ENCODE measurements at places on chromosomes 5 and 9. TPM values are rescaled to one million over a fixed set of nuclear protein-coding genes. Genes with fewer than 3 reads are reported as not detected.
A peak's percentile ranks its signal among the peaks of the same experiment; 100 is the strongest.

DNA sequence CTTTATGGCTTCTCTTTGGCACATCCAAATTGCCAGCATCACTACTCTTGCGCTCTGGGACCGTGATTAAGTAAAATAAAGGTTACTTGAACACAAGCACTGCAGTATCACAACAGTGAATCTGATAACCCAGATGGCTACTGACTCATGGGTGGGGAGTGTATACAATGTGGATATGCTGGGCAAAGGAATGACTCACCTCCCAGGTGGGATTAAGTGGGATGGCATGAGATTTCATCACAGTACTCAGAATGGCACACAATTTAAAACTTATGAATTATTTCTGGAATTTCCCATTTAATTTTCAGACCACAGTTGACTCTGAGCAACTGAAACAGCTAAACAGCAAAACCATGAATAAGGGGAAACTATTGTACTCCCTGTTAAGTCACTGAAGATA lies 4.3 kb downstream of the GFM2 start:
- no peak for DNase-seq

GRCh38 chr9:126806336-126806735 lies 1.5 kb downstream of the ZBTB43 start:
- DNase-seq = no peak

GRCh38 chr5:39775086-39775796 lies 350.5 kb upstream of the DAB2 start:
- no peak for DNase-seq

GRCh38 chr9:35681341-35682002 lies 7.7 kb downstream of the CA9 start:
- no peak for DNase-seq

Gene PROP1
- not detected for polyA plus RNA-seq

Gene PLAC8L1
- polyA plus RNA-seq = 2.4 TPM

GRCh38 chr9:19620326-19620725 lies 168.5 kb downstream of the SLC24A2 start:
- DNase-seq = no peak

DNA sequence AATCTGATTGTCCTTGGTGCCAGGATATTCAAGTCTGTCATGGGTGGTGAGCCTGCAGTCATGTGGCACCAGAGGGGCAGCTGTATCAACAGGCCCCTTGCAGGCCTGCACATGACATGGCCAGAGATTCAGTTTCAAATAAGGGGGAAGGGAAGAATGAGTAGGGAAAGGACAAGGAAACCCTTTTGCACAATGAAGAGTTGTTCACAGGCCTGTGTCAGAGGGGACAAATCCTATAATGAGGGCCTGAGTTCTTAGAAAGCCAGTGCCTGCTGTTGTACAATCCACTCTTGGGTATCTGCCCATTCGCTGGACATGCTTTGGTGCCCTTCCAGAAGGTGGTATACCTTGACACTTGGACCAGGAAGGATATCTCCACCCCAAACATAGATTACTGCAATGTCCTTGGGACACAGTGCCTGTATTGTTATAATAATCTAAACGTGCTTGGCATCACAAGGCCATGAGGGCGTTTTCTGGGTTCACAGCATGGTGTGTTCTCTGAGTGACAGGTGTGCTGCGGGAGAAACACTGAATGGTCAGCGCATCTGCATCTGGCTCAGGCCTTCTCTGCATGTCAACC lies 1.9 kb upstream of the TMEM171 start:
- DNase-seq = peak; percentile 59

DNA sequence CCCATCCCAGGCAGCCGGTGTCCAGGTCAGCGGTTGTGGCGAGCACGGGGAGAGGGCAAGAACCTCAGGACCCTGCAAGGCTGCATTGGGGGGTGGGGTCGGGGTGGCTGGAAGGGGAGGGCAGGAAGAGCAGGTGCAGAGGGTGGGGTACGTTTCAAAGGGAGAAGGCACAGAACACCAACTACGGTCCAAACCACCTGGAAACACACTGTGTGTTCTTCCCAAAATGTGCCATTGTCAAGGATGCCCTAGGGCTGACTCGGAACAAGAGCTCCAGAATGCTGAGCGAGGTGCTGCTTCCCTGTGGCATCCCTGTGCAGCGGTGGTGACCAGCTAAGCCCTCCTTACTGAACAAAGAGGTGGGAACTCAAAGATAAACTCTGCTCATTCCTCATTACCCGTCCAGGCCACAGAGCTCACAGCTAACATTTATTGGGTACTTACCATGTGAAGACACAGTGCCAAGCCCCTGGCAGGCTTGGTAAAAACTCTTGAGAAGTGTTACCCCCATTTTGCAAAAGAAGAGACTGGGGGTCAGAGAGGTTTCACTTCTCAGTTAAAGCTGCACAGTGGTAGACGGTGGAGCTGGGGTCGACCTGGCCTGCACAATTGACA lies 153.8 kb downstream of the COL23A1 start:
- no peak for DNase-seq

DNA sequence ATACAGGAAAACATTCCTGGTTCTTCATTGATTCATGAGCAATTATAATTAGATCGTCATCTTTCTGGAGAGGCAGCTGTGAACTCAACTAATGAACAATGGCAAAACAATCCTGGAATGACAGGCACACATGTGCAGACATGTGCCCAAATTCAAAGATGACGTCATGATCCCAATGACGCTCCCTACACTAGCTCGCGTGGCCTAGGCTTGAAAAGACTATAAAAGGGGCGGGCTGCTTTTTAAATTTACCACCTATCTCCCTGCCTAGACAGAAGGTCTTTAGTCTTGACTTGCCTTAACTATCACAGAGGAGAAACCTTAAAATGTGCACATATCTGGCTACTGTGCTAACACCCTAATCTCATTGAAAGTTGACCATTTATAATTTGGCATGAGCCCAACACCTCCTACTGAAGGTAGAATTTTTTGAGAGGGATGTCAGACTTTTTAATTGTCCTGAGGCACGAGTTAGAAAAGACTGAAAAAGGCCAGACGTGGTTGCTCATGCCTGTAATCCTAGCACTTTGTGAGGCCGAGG lies 88.2 kb downstream of the PRRT1B start:
- DNase-seq = no peak

DNA sequence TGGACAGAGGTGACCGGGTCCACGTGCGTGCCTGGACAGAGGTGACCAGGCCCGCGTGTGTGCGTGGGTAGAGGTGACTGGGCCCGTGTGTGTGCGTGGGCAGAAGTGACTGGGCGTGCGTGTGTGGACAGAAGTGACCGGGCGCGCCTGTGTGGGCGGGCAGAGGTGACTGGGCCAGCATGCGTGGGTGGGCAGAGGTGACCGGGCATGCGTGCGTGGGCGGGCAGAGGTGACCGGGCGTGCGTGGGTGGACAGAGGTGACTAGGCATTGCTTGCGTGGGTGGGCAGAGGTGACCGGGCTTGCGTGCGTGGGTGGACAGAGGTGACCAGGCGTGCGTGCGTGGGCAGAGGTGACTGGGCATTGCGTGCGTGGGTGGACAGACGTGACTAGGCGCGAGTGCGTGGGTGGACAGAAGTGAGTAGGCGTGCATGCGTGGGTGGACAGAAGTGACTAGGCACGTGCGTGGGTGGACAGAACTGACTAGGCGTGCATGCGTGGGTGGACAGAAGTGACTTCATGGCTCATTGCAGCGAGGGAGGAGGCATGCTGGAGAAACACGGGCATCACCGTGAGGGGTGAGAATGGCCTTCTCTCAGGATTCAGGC lies 254.1 kb upstream of the IRX4 start:
- no peak for DNase-seq

- no peak for DNase-seq
These were observed 865.4 kb upstream of the ACO1 start for GRCh38 chr9:31519011-31519410.
